Mesenteric fat pad (tissue), 1 donor: ENCODE measurements at places on chromosomes 6 and 20. TPM values are rescaled to one million over a fixed set of nuclear protein-coding genes. Genes with fewer than 3 reads are reported as not detected.

DNA sequence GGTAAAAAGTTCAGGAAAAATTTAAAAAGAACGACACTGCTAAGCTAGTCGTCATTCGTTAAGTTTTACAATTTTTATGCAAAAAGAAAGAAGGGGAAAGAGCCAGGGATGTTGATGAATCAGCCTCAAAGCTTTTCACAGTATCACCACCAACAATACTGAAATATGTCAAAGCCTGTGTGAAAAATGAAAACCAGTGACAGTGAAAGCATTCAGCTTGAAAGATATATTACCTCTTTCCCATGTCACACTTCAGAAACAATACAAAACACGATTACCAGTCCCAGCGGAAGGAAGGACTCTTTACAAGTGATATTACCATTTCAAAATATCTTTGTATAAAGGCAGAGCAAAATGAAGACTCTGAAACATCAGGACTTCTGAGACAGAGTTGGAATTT lies 489.2 kb downstream of the EPHA7 start:
- DNase-seq = no peak

DNA sequence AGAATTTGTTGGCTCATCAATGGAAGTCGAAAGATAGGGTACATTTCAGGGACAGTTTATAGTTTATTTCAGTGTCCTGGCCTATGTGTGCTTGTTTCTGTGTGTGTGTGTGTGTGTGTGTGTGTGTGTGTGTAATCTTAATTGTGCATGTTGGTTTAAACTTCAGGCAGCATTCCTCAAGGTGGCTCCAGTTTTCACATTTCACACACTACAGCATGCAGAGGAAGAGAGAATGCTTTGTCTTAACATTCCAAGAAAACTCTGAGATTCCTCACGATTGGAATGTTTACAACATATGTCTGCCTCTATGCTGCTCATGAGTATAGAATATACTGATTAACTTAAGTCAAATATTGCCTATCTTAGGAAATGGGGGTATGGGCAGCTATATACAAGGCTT lies 332.6 kb upstream of the EPHA7 start:
- DNase-seq = no peak

- no peak for DNase-seq
Observed at GRCh38 chr20:2922957-2923356, 49.7 kb downstream of the PTPRA start.

GRCh38 chr20:826695-827323 lies 6.7 kb upstream of the FAM110A start:
- DNase-seq = peak; percentile 53

DNA sequence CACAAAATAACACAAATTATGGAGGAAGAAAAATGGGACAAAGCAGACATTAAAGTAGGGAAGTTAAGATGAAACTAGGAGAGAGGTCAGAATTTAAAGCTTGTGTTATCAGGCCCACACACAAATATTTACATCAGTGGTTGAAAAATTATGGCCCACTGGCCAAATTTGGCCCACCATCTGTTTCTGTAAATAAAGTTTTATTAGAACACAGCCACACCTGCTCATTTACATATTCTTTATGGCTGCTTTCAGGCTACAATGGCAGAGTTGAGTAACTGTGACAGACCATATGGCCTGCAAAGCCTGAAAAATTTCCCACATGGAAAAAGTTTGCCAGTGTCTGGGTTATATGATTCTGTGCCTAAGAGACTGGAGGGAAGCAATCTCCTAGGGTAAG lies 49.0 kb downstream of the SLC22A23 start:
- no peak for DNase-seq

- DNase-seq = no peak
Observed at GRCh38 chr6:128474481-128474880, 45.9 kb downstream of the PTPRK start.

DNA sequence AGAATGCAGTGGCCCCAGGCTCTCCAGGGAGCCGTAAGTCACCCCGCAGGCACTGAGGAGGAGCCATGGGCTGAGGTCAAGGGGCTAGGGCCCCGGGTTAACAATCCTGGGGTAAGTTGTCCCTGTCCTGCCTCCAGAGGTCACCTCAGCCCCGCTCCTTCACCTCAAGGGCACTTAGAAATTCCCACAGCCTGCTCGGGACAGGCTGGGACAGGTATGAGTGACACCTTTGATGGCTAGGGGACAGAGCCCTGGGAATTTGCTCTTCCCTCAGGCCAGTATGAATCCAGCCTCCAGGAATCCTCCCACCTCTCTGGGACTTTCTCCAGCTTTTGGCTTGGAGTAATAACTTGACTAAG lies 3.5 kb upstream of the GRM4 start:
- DNase-seq = peak; percentile 72

- DNase-seq = no peak
Observed at GRCh38 chr6:138278326-138278725, 60.0 kb upstream of the PBOV1 start.

DNA sequence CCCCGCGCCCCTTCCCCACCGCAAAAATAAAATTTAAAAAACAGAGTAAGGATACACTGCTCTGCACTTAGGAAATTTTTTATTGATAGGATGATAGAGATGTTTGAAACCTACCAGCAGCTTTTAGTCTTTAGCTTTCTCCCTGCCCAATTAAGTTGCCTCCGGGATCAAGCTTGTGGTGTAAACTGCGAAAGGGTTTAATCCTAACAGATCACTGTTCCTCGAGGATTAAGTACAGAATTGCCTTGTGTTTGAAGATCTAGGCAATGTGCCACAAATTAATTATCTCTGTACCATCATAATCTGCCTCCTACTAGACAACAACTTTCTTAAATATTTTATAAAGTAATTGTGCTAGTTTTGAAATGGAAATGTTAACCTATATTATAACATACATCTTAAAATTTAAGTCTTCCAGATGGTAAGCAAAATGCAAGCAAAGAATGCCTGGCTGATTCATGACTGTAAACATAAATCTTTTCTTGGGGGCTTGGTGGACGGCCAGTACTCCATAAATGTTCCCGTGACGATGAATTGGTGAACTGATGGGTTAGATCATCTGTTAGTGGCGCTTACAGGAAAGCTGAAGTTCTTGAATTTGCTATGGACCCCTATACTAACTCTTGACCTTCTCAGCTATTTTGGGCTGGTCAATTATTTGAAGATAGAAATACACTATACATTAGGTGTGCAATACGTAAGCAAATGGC lies 58.0 kb upstream of the ARHGAP18 start:
- no peak for DNase-seq

GRCh38 chr6:100404051-100404450 lies 60.7 kb downstream of the SIM1 start:
- DNase-seq = no peak

- DNase-seq = no peak
Observed at GRCh38 chr20:62501801-62502495, 26.2 kb upstream of the GATA5 start.

GRCh38 chr20:51916244-51916643 lies 113.9 kb upstream of the SALL4 start:
- no peak for DNase-seq

- peak; percentile 16 for DNase-seq
Observed at GRCh38 chr20:47949230-47949629, 163.9 kb upstream of the SULF2 start.

DNA sequence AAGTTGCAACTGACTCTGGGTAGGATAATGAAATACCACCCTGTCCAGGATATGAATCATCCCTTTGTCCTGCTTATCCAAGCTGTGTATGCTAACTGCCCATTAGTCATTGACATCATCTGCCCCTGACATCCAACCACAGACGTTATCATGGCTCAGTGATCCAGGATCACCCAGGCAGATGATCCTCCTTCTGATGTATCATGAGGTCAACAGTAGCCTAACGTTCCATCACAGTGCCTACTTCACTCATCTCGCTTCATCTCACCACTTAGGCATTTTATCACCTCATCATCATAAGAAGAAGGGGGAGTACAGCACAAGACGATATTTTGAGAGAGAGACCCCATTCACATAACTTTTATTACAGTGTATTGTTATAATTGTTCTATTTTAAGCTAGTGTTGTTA lies 13.4 kb upstream of the BTN3A2 start:
- DNase-seq = no peak

- DNase-seq = no peak
Observed at GRCh38 chr6:143427109-143427817, 23.2 kb downstream of the ADAT2 start.

DNA sequence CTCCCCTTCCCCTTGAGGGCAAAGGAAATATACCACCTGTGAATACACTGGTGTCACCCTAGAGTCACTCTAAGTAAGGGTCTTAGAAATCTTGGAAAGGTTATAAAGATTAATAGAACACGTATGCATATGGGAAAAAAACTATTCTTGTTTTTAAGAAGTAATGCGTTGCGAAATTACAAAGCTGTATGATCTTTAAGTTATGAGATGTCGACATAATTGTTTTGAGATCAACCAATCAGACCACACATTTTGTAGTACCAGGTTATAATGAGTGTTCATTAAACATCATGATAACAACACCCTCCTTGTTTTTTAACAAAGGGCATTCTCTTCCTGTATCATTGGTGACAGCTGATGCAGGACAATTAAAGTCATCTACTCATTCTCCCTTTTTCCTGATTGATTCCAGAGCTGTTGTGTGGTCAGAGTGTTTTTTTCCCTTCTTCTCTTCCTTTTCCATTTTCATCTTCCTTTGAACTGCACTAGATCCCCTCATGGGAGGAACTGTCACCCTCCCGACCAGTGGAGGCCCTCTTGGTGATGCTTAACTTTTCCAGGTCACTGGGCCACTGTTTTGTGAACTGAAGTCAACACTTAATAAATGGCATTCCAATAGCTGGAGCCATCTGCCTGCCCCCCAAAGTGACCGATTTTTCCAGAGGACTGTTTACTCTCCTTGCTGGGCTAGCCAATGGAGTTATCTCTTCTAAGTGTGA lies 37.0 kb downstream of the PRDM1 start:
- no peak for DNase-seq

DNA sequence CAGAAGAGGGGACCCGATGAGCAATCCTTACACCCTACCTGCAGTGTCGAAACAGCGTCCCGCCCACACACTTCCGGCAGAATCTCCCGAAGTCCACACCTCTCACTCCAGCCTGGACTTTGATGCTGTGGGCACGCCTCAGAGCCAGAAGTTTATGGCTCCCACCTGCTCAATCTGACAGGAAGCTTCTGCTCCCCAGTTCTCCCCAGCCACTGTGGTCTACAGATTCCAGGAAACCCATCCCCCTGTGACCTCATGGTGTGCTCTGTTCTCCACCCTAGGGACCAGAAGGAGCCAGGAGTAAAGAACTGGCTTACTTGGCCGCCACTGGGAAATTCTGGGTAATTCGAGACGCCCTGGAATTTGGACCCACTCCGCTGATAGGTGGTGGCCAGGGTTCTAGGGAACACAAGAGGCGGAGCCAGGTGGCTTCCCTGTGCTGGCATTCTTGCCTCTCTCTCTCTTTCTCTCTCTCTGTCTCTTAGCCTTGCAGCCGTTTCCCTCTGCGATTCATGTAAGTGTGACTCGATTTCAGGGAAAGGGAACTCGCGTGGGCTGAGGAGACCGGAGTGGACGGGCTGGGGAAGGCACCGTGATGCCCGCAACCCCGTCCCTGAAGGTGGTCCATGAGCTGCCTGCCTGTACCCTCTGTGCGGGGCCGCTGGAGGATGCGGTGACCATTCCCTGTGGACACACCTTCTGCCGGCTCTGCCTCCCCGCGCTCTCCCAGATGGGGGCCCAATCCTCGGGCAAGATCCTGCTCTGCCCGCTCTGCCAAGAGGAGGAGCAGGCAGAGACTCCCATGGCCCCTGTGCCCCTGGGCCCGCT lies at the start of gene TRIM15:
TSS of gene TRIM15 (plus strand) at position 457 of the 828 bp plus-strand sequence. CDS start at position 596, 139 bp downstream.
- DNase-seq = no peak

SLC22A23 gene
- total RNA-seq = 23.8 TPM

ULBP1 gene
- 0.19 TPM for total RNA-seq

NNAT gene
- total RNA-seq = 27.3 TPM

FAM83C gene
- not detected for total RNA-seq

HTR1E gene
- not detected for total RNA-seq

RBCK1 gene
- 60.1 TPM for total RNA-seq
